ENCODE measurements at places on chromosomes 3 and 15. TPM values are rescaled to one million over a fixed set of nuclear protein-coding genes. Genes with fewer than 3 reads are reported as not detected.
A peak's percentile ranks its signal among the peaks of the same experiment; 100 is the strongest.

GRCh38 chr3:121483290-121483689 is 62.5 kb downstream of the POLQ start:
- no peak for DNase-seq

The AKAP13 gene
- total RNA-seq: 102 TPM

The FAM107A gene
- 54.5 TPM for total RNA-seq

The GP5 gene
- total RNA-seq: not detected

The TRPC1 gene
- 8.1 TPM for total RNA-seq

- DNase-seq: no peak
These were observed 12.0 kb upstream of the TOPBP1 start for GRCh38 chr3:133673746-133674145.

DNA sequence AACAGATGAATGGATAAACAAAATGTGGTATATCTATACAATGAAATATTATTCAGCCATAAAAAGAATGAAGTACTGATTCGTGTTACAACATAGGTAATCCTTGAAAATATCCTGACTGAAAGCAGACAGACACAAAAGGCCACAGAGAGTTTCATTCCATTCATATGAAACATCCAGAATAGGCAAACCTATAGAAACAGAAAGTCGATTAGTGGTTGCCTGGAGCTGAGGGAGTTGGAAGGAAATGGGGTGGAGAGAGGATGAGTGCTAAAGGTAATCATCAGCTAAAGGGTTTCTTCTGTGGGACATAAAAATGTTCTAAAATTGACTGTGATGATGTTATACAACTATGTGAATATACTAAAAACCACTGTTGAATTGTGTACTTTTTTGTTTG is 22.9 kb downstream of the FOXP1 start:
- DNase-seq: no peak

DNA sequence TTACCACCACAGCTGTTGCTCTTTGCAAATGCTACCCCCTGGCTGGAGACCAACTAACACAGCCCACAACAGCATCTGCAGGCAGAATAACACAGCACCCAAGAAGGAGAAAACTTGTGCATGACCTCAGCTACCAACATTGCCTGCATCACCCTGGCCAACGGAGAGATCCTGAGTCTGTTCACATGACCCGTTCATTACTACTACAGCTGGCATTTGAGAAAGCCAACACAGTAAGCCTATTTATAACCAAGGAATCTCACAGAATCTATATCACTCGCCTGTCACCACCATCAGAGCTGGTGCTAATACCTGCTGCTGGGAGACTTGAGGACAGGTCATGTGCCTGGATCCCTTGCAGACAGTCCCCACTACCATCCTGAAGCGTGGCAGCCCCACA is 215.2 kb downstream of the POLQ start:
- no peak for DNase-seq

GRCh38 chr3:161081633-161082032 is 23.5 kb downstream of the B3GALNT1 start:
- DNase-seq: no peak

GRCh38 chr3:168865022-168865551 is 769.4 kb upstream of the GOLIM4 start:
- no peak for DNase-seq

- peak; percentile 63 for DNase-seq
These were observed 69.0 kb downstream of the RAB7A start for GRCh38 chr3:128794770-128795649.

The RLBP1 gene
- total RNA-seq: not detected

- DNase-seq: peak; percentile 84
These were observed 32.8 kb downstream of the DNASE1L3 start for GRCh38 chr3:58177747-58178527.

The CP gene
- 32.6 TPM for total RNA-seq

GRCh38 chr3:108106031-108106430 is 15.2 kb upstream of the CD47 start:
- DNase-seq: no peak
